KBM-7 (cell line): ENCODE measurements at places on chromosomes 2 and 18.

GRCh38 chr2:59777120-59777519 is 776.3 kb downstream of the BCL11A start:
- no peak for DNase-seq

GRCh38 chr2:208319391-208319790 is 53.3 kb downstream of the PIKFYVE start:
- DNase-seq: no peak

- peak; percentile 42 for DNase-seq
These were observed 9.2 kb upstream of the PAIP2B start for GRCh38 chr2:71235930-71236587.

DNA sequence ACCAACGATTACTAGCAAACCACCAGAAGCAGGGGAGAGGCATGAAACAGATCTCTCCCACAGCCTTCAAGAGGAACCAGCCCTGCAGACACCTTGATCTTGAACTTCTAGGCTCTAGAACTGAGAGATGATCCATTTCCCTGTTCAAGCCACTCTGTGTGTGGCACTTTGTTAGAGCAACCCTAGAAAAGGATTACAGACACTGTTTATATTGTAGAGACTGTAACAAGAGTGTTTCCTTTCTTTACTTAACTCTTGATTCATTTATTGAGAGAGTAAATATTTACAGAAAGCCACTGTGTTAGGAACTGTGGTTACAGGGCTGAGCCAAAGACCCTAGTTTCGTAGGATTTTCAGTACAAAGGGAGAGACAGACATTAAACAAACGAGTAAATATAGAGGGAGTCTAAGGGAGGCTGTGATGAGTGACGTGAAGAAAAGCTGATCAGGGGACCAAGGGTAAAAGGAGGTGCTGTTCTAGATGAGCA is 10.9 kb downstream of the CCDC68 start:
- no peak for DNase-seq

DNA sequence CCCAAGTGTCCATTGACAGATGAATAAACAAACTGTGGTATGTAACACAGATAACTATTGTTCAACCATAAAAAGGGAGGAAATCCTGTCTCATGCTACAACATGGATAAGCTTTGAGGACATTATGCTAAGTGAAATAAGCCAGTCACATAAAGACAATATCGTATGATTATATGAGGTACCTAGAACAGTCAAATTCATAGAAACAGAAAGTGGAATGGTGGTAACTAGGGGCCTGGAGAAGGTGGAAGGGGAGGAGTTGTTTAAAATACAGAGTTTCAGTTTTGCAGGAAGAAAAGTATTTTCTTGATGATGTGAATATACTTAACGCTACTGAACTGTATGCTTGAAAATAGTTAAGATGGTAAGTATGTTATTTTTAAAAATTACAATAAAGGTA is 304.6 kb upstream of the CXCR4 start:
- no peak for DNase-seq

DNA sequence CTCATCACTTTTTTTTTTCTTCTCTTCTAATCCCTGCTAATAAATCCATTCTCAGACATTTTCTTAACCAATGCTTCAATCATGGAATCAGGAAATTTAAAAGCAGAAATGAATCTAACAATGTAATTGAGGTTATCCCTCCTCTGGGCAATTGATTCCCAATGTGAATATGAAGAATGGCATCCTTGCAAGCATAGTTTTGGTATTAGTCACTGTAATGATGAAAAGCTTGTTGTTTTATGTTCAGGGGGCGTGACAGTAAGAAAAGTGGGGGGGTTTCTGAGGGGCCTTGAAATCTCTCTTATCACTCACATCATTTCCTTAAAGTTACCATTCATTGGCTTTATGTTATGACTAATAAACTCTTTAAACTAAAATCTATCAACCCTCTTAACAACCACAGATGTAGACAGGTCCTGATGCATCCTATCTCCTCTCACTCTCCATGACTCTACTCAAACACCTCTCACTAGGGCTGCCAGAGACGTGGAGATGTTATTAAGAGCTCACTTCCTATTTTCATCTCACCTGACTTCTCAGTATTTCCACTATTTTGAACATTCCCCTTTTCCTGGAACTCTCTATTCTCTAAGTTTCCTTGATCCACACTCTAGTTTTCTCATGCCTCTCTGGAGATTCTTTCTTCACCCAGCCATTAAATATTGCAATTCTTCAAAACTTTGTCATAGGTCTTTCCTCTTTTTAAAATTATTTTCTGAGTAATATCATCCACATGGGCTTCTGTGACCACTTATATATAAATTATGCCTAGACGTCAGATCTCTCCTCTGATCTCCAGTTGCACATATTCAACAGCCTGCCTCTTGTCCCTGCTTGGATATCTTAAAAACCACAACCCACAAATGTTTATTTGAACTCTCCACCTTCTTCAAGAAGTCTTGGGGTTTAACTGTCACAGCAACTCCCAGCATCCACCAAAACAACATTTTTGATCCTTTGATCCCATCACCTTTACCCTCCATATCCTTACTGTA is 332.9 kb downstream of the CDH2 start:
- DNase-seq: no peak

- DNase-seq: no peak
These were observed 68.7 kb upstream of the SPRED2 start for GRCh38 chr2:65501074-65501473.

- no peak for DNase-seq
These were observed 531.5 kb downstream of the TNS1 start for GRCh38 chr2:217471319-217471718.

DNA sequence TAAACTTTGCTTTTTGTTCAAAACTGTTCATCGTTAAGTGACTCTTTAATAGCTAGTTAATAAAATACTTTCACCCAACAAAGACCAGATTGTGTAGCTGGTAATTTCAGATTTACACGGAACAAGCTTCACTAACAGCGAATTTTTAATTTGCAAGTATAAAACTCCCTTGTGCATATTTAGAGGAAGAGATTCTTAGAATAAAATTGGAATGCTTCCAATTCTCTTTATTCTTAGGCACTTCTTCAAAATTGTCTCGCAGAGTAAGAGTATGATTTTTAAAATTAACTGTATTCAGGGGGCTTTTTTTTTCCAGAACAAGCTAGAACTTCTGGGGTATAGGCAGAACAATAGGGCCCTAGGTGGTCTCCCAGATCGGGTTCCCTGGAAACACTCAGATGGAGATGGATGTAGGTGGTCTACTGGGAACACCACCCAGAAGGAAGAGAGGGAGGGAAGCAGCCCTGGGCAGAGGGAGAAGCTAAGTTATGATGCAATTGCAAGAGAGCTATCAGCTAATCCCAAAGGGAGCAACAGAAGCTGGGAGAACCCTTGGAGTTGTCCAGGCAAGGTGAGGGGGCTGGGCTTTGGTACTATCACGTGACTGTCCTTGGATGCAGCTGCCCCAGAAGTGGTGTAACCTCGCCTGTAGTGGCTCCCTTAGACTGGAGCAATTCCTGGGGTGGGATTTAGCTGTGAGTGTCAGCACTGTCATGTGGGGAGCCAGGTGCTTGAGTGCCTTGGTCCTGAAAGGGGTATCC is 151.7 kb upstream of the ASB18 start:
- DNase-seq: no peak

GRCh38 chr2:212894026-212894425 is 257.4 kb downstream of the IKZF2 start:
- DNase-seq: no peak

DNA sequence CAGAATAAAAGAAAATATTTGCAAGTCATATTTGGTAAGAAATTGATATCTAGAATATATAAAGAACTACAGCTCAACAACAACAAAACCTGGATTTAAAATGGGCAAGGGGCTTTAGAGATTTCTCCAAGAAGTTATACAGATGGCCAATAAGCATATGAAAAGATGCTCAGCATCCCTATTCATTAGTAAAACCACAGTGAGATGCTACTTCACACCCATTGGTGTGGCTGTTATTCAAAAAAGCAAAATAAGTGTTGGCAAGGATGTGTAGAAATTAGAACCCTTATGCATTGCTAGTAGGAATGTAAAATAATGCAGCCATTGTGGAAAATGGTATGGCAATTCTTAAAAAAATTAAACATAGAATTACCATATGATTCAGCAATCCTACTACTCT is 29.8 kb downstream of the TANK start:
- no peak for DNase-seq

- DNase-seq: no peak
These were observed 195.6 kb upstream of the ETAA1 start for GRCh38 chr2:67201521-67201920.
